Activated CD4-positive, alpha-beta T cell treated with anti-CD3 and anti-CD28 coated beads, Interleukin-2, amount 10 ng/mL, durations not matched to agents 24 days and 14 days (primary cell): ENCODE measurements at places on chromosomes 12 and 14. TPM values are rescaled to one million over a fixed set of nuclear protein-coding genes. Genes with fewer than 3 reads are reported as not detected.

DNA sequence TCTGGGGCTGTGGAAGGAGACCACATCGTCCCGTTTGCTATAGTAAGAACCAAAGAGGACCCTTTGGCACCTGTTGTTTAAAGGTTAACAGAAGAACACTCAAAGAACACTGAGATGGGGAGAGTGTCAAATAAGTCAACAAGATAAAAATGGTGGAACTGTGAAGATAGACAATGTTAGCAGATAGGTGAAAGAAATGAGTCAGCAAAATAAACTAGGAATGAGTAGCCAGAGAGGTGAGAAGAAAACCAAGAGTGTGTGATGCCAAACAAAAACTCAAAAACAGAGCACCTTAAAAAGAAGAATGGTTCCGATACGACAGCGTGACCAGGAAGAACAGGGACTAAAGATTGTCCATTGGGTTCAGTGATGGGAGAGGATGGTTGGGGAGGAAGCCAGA lies 74.7 kb upstream of the PIWIL1 start:
- H3K4me1 ChIP-seq: no peaks in the 10 kb centered on the region
- H3K27ac ChIP-seq: no peak overlapping the region
- H3K4me3 ChIP-seq: no peak overlapping the region
- no peaks in the 10 kb centered on the region for H3K36me3 ChIP-seq
- H3K27me3 ChIP-seq: no peaks in the 10 kb centered on the region
- no peak for DNase-seq

DNA sequence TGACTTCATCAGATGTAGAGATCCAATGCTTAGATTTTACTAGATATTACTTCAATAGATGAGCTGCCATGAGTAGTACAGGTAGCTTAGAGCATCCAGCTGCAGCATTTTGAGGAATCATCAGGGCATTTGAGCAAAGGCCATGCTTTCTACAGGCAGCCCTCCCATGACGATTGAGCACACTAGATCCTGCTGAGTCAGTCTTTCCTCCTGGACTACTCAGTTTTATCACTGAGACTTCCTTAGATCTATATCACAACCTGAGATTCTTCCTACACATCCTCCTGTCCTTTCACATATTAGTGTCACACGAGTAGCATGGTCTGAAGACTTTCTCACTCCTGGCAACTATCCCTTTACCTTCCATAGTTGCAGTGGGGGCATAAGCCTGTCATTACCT lies 1401.8 kb downstream of the FSCB start:
- DNase-seq: no peak
- no peaks in the 10 kb centered on the region for H3K36me3 ChIP-seq
- no peaks in the 10 kb centered on the region for H3K4me1 ChIP-seq

DNA sequence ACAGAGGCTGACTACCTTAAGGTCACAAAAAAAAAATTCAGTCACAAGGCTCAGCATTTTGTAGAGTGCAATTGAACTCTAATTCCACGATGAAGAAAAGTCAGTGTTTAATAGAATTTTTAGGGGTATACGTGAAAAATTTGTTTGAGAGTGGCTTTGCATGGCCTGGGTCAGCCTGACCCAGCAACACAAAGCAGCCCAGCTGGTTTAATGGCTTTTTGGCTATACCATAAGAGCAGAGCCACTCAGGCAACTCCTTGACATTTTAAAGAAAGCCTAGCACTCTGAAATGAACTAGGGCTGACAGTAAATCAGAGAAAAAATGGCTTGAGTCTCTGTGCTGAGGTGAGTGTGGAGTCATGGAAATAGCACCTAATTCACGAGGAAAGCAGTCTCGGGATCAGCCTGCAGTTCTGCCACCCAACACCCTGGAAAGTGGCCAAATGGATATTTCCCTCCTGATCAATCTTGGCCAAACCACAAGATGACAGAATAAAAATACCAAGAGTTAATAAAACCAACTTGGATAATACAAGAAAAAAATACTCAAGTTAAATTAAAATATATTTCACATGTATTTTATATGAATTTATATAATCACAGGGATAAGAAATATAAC lies 59.5 kb downstream of the GALNT4 start:
- H3K4me3 ChIP-seq: no peak overlapping the region
- H3K36me3 ChIP-seq: peaks cover 18% of the 10 kb centered on the region
- H3K27ac ChIP-seq: no peak overlapping the region
- no peaks in the 10 kb centered on the region for H3K27me3 ChIP-seq

GRCh38 chr12:85029456-85029855 lies 6.6 kb downstream of the TSPAN19 start:
- no peak for DNase-seq
- no peaks in the 10 kb centered on the region for H3K27me3 ChIP-seq
- no peaks in the 10 kb centered on the region for H3K36me3 ChIP-seq
- H3K4me3 ChIP-seq: no peak overlapping the region
- no peak overlapping the region for H3K27ac ChIP-seq
- H3K4me1 ChIP-seq: no peaks in the 10 kb centered on the region

The SPIC gene
- total RNA-seq: not detected in 2 replicates
